ENCODE measurements at places on chromosomes 1 and 21.

DNA sequence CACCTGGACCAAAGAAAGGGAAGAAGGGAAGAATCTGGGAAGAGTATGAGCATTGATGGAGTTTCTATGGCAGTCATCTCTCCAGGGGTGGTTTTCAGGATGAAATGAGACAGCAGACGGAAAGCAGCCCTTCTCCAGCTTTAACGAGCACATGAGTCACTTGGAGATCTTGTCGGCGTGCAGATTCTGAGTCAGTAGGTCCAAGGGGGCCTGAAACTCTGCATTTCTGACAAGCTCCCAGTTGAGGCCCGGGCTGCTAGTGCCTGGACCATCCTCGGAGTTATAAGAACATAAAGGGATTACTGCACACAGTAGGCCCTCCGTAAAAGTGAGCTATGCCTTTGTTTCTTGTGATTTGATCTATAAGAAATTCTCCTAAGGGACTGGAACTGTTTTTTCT lies 17.6 kb downstream of the HSPG2 start:
- DNase-seq, result no peak

GRCh38 chr1:160127865-160128523 lies 12.4 kb downstream of the ATP1A2 start:
- no peak for DNase-seq

GRCh38 chr1:58436615-58437297 lies 109.8 kb downstream of the OMA1 start:
- DNase-seq, result no peak

GRCh38 chr1:2232916-2233438 lies 4.9 kb downstream of the SKI start:
- peak; percentile 47 for DNase-seq

- DNase-seq, result no peak
Measured at GRCh38 chr1:234525099-234525799, 46.3 kb upstream of the TARBP1 start.

GRCh38 chr1:230823426-230823825 lies 44.9 kb downstream of the C1orf198 start:
- DNase-seq, result peak; percentile 82

- DNase-seq, result no peak
Measured at GRCh38 chr1:218171302-218171893, 113.7 kb upstream of the RRP15 start.

DNA sequence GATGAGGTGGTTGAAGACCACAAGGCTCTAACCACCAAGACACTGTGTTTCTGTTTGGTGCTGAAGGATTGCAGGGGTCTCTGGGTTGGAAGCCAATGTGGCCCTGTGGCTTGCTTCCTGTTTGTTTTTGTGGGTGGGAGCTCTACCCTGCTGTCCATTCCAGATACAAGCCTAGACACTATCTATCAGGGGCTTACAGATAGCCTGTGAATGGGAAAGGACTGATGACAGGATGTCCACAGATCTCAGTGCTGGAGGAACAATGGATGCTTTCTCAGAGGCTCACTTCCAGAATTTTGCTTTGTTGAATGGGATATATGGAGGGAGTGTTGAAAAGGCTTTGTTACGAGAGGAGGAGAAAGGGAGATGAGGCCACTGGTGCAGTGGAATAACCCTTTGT lies 69.7 kb downstream of the NOS1AP start:
- DNase-seq, result no peak

DNA sequence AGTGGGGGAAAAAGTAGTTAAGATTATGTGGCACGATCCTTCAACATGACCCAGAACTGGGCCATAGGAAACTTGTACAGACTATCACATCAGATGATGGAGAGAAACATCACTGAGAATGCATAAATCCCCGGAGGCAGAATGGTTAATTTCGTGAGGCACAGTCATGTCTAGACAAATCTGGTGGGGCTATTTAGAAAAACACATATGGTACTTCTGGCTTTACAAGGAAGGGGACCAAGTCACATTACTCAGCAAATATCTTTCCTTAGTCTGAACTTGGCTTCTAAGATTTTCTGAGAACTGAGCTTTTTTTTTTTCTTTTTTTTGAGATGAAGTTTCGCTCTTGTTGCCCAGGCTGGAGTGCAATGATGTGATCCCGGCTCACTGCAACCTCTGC lies 9.2 kb upstream of the UQCRHL start:
- DNase-seq, result no peak

- DNase-seq, result peak; percentile 23
Measured at GRCh38 chr1:42934541-42935312, 23.9 kb downstream of the SLC2A1 start.

GRCh38 chr21:42555756-42556438 lies 42.2 kb downstream of the SLC37A1 start:
- DNase-seq, result peak; percentile 9

GRCh38 chr1:171680339-171680738 lies 27.9 kb upstream of the MYOC start:
- DNase-seq, result no peak

All from left hindlimb (tissue), 1 donor.